IMR-90 (cell line): ENCODE measurements at places on chromosomes 11 and 22.

DNA sequence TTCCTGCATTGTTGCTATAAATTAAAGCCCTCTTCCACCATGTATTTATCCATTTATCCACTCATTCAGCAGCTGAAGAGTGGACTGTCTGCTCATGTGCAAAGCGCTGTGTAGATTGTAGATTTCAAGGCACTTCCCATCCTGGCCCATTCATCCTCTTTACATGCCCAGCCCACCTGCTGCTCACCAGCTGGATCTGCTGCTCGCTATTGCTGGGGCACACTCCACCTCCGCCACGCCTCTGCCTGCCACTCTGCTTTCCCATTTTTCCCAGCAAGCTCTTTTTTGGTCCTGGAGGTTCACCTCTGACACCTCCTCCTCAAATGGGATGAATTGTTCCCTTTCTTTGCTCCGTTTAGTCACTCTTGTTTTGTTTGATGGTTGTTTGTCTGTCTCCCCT is 48.3 kb downstream of the CEP164 start:
- no peak overlapping the region for H3K4me3 ChIP-seq
- no peak for DNase-seq
- H3K27ac ChIP-seq = no peak overlapping the region
- H3K36me3 ChIP-seq = peaks cover 60% of the 10 kb centered on the region
- no peaks in the 10 kb centered on the region for H3K4me1 ChIP-seq

- no peaks in the 10 kb centered on the region for H3K27me3 ChIP-seq
- H3K4me1 ChIP-seq = no peaks in the 10 kb centered on the region
- H3K4me3 ChIP-seq = no peak overlapping the region
- no peak overlapping the region for H3K27ac ChIP-seq
- no peak for DNase-seq
Observed at GRCh38 chr11:85406316-85406715, 220.8 kb downstream of the DLG2 start.

DNA sequence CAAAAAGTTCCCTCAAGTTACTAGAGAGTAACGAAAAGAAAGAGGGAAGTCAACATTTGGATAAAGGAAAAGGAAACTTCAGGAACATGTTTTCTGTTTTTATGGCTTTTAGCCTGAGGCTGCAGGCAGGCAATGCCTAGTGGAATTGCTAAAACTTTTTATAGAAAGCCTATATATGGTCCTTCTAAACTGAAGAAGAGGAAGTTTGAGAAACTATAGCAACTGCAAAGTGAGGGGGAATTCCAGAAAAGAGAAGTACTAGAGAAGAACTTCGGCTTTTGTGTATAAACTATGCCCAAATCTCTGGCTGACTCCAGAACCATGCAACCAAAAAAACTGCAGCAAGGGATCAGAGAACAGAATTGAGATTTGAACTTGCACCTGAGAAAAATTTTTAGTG is 74.3 kb upstream of the ARHGAP42 start:
- H3K27ac ChIP-seq = no peak overlapping the region
- DNase-seq = no peak
- no peaks in the 10 kb centered on the region for H3K27me3 ChIP-seq
- H3K36me3 ChIP-seq = no peaks in the 10 kb centered on the region
- H3K4me1 ChIP-seq = no peaks in the 10 kb centered on the region

DNA sequence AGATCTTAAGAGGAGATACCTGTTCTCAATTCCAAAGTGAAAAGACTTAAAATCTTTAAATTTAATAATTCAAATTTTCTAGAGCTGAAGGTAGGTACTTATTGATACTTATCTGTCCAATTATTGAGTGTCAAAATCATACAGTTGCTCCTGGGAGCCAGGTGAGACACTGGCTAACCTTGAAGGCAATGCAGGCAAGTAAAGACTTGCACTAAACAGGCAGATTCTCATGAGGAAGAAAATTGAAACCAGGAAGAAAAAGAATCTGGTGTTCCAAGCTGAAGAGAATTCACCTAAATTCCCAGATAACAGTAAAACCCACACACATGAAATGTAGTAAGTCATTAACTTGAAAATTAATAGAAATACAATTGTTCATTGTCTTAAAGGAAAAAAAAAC is 30.3 kb downstream of the VSIG10L2 start:
- no peak for DNase-seq
- no peak overlapping the region for H3K27ac ChIP-seq
- no peak overlapping the region for H3K4me3 ChIP-seq
- no peaks in the 10 kb centered on the region for H3K36me3 ChIP-seq

GRCh38 chr11:73670808-73671207 is 24.4 kb downstream of the PLEKHB1 start:
- H3K27ac ChIP-seq = no peak overlapping the region
- no peaks in the 10 kb centered on the region for H3K4me1 ChIP-seq
- H3K36me3 ChIP-seq = peaks cover 3% of the 10 kb centered on the region
- H3K4me3 ChIP-seq = no peak overlapping the region
- no peak for DNase-seq

DNA sequence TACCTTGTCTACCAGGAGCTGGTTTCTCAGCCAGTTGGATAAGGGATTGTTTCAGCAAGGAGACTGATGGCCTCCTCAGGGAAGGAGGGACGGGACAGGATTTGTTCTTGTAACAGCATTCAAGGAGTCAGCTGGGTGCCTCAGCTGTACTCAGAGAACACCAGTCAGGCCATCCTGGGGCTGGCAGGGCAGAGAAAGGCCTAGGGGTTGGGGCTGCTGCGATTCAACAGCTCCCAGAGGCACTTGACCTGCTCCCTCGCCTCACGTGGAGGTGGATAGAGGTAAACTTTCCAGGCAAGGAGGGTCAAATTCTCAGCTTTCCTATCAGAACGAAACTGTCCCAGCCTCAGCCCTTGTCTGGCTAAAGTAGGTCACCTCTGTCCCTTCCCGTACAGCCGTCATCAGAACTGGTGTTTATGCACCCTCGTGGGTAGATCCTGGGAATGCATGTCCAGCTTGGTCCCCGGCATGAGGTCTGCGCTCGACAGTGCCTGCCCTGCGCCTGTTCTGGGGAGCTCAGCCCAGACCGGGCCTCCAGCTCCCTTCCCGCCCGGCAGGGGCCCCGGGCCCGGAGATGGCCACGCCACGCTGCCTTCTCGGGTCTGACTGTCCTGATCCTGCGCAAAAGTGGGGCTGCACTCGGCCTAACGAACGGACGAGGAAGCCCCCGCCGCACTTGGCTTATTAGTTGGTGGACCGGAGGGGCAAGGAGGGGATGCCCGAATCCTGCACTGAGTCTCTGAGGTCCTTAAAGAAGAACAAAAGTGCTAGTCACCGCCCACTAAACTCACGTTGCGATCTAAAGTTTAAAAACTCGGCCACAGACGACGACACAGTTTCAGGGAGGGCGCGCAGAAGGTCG is 762 bp upstream of the CCDC134 start:
- H3K4me3 ChIP-seq = peak overlapping the region; percentile 91
- peaks cover 11% of the 10 kb centered on the region for H3K4me1 ChIP-seq
- H3K27me3 ChIP-seq = no peaks in the 10 kb centered on the region
- no peaks in the 10 kb centered on the region for H3K36me3 ChIP-seq
- no peak for DNase-seq

DNA sequence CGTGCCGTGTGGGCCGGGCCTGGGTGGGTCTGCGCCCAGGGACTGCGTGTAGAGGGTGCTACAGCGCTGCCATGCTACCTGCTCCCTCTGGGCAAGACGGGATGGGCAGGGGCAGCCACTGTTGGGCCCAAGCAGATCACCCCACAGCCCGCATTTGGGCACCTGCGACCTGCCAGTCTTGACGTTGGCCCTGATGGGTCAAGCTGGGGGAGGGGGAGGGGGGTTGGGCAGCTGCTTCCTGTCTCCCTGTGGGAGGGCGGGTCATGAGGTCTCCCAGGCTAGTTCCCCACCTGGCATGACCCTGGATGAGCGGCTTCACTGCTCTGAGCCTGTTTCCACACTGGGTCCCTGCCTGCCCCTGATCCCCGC is 2.8 kb upstream of the RPS19BP1 start:
- H3K36me3 ChIP-seq = peaks cover 3% of the 10 kb centered on the region; the same call in 1 of the 2 replicates
- peaks cover 11% of the 10 kb centered on the region for H3K27me3 ChIP-seq
- H3K4me1 ChIP-seq = peaks cover 7% of the 10 kb centered on the region
- DNase-seq = no peak
- H3K4me3 ChIP-seq = no peak overlapping the region
- H3K27ac ChIP-seq = no peak overlapping the region

DNA sequence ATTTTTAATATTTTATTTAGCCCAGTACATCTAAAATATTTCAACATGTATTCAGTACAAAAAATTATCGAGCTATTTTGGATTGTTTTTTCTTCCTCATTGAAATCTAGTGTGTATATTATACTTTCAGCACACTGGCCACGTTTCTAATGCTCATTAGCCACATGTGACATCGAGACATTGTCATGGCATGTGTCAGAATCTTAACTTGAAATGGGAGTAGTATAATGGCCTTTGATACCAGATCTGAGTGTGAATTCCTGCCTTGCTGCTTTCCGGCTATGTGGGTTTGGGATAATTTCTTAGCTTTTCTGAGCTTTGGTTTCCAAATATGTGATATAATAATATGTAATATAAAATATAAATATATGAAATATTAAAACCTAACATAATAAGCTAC is 54.3 kb downstream of the BCL2L13 start:
- no peaks in the 10 kb centered on the region for H3K27me3 ChIP-seq
- no peak overlapping the region for H3K27ac ChIP-seq
- H3K4me1 ChIP-seq = peaks cover 3% of the 10 kb centered on the region; the same call in 1 of the 2 replicates
- DNase-seq = no peak
- H3K36me3 ChIP-seq = peaks cover 14% of the 10 kb centered on the region
- no peak overlapping the region for H3K4me3 ChIP-seq

GRCh38 chr11:41250408-41250935 is 209.0 kb downstream of the LRRC4C start:
- H3K4me1 ChIP-seq = no peaks in the 10 kb centered on the region
- H3K27ac ChIP-seq = no peak overlapping the region
- no peak overlapping the region for H3K4me3 ChIP-seq
- DNase-seq = no peak
- H3K27me3 ChIP-seq = no peaks in the 10 kb centered on the region

GRCh38 chr11:93653571-93653970 is 7.9 kb upstream of the CEP295 start:
- DNase-seq = no peak
- peaks cover 29% of the 10 kb centered on the region for H3K27me3 ChIP-seq
- H3K4me3 ChIP-seq = no peak overlapping the region
- no peak overlapping the region for H3K27ac ChIP-seq

GRCh38 chr22:38215156-38216038 is 13.6 kb downstream of the MAFF start:
- peaks cover 25% of the 10 kb centered on the region for H3K36me3 ChIP-seq
- H3K4me1 ChIP-seq = peaks cover 31% of the 10 kb centered on the region
- peak overlapping the region; percentile 44; the same call in 1 of the 2 replicates for H3K27ac ChIP-seq
- DNase-seq = no peak

GRCh38 chr11:66106786-66107599 is 36.9 kb downstream of the PACS1 start:
- H3K36me3 ChIP-seq = no peaks in the 10 kb centered on the region
- DNase-seq = no peak
- peaks cover 8% of the 10 kb centered on the region for H3K4me1 ChIP-seq
- H3K27ac ChIP-seq = no peak overlapping the region
- no peaks in the 10 kb centered on the region for H3K27me3 ChIP-seq
- no peak overlapping the region for H3K4me3 ChIP-seq

DNA sequence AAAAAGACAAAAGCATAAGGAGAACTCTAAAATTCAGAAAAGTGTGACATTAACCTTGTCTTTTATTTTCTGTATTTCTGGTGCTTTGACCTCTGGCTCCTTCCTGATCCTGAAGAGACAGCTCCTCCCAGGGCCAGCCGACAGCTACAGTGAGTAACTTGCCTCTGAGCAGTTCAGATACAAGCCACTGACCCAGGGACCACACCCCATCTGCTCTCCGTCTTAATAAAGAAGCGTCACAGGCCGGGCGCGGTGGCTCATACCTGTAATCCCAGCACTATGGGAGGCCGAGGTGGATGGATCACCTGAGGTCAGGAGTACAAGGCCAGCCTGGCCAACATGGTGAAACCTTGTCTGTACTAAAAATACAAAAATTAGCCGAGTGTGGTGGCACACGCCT is 6.5 kb downstream of the MLC1 start:
- no peaks in the 10 kb centered on the region for H3K36me3 ChIP-seq
- H3K27me3 ChIP-seq = no peaks in the 10 kb centered on the region
- H3K4me3 ChIP-seq = no peak overlapping the region
- DNase-seq = no peak
- no peaks in the 10 kb centered on the region; the same call in 1 of the 2 replicates for H3K4me1 ChIP-seq

- H3K4me3 ChIP-seq = no peak overlapping the region
- no peaks in the 10 kb centered on the region for H3K27me3 ChIP-seq
- DNase-seq = no peak
- no peak overlapping the region for H3K27ac ChIP-seq
Observed at GRCh38 chr22:19821523-19822300, 33.0 kb downstream of the GNB1L start.

DNA sequence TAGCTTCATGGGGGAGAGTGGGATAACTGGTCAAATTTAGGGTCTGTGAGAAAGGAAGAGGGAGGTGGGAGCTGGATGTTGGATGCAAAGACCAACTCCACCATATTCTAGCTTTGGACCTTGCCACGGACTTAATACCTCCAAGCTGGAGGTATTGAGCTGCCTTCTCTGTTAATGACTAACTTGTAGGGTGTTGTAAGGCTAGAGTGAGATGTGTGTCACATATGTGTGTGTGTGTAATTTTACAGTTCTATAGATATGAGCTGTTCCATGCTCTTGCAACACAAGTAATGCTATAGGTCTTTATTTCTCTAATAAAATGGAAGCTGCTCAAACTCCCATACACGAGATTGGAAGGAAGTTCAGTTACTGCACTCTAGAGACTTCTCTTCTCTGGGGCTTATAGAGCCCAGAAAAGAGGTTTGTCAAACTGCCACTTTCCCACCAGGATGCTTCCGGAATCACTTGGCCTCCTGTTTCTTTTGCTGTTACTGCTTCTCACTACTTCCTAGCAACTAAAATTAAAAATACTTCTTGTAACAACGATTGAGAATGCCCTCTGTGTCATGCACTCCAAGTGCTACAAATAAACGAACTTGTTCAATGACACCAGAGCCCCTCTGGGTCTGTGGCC is 16.0 kb upstream of the FJX1 start:
- no peak for DNase-seq
- H3K36me3 ChIP-seq = no peaks in the 10 kb centered on the region
- no peak overlapping the region for H3K27ac ChIP-seq
- no peaks in the 10 kb centered on the region for H3K27me3 ChIP-seq
